CD4-positive, alpha-beta T cell treated with Interferon gamma for 1 hour (primary cell): ENCODE measurements at places on chromosomes 1 and 21.
A peak's percentile ranks its signal among the peaks of the same experiment; 100 is the strongest.

GRCh38 chr1:100543640-100544039, 5.7 kb downstream of the GPR88 start:
- DNase-seq: no peak

DNA sequence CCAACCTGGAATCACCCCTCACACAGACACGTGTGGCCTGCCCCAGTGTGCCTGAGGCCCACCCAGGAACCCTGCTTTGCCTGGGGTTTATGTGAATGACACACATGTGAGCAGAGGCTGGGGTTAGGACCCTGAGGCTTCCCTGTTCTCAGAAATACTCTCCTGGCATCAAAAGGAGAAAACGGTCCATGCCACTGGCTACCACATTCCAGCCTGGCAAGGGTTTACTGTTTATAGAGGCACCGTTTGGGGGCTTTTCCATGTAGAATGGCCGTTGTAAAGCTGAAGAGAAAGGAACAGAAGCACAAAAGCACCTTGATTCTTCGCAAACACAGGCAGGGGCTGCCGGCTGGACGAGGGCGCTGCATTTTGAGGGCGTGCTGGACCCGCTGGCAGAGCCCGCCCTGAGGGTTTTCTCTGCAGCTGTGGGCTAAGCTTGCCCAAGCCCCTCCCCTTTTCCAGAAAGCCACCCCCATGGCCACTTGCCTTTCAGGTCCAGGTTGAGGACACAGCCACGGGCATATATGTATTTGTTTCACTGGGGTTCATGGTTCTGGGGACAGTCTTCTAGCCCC, 13.0 kb downstream of the TFF3 start:
- DNase-seq: no peak

GRCh38 chr21:37461479-37461878, 94.9 kb downstream of the DYRK1A start:
- no peak for DNase-seq

DNA sequence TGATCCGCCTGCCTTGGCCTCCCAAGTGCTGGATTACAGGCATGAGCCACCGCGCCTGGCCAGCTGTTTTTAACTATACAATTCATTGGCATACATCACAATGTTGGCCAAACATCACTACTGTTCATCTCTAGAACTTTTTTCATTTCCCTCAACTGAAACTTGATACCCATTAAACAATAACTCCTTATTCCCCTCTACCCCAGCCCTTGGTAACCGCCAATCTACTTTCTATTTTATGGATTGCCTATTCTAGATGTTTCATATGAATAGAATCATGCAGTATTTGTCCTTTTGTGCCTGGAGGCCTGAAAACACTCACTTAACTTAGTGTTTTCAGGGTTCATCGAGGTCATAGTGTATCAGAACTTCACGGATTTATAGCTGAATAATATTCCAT, 16.2 kb downstream of the BTF3L4 start:
- no peak for DNase-seq

- DNase-seq: no peak
Observed at GRCh38 chr1:21938732-21939538, 1.8 kb upstream of the HSPG2 start.

DNA sequence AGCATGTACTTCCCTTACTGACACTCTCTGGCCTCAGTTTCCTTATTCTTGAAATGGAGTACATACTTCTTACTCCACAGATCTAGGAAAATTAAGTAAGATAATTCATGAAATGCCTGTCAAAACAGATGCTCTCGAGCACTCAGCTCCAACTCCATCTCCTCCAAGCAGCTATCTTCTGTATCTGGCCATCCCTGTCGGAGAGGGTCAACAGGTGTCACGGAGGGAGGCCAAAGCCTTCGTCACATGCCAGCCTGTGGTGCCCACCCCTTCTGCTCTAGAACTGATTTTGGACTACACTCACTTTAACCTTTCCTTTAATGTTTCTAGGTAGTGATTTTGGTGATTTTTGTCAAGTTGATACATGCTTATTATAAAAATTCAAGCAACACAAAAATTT, 18.8 kb upstream of the PKP1 start:
- DNase-seq: no peak

DNA sequence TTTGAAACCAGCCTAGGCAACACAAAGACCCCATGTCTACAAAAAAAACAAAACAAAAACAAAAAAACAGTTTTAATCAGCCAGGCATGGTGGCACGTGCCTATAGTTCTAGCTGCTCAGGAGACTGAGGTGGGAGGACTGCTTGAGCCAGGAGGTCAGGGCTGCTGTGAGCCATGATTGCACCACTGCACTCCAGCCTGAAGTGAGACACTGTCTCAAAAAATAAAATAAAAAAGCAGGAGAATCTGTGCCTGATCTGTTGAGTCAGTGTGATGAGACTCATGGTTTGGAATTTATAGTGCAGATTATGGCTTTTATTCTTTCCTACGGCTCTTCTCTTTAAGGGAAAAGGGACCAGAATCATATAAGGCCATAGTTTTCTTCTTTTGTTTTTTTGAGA, 16.5 kb downstream of the TRIT1 start:
- no peak for DNase-seq

DNA sequence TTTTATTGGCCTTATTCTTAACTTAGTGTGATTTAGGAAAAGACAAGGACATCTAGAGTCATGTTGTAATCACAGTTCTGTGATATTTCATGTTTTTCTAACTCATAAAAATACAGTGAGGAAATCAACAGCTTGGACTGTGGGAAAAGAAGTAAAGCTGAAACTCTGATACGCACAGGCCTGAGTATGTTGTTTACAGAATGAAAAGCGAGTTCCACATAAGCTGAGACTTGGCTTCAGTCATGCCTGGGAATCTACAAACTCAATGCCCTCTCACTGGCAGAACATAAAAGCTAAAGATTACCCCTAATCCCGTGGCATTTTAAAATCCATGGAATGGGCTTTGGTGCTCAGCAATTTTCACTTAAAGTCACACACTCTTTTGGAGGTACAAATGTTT, 23.6 kb upstream of the ATP5PO start:
- no peak for DNase-seq

DNA sequence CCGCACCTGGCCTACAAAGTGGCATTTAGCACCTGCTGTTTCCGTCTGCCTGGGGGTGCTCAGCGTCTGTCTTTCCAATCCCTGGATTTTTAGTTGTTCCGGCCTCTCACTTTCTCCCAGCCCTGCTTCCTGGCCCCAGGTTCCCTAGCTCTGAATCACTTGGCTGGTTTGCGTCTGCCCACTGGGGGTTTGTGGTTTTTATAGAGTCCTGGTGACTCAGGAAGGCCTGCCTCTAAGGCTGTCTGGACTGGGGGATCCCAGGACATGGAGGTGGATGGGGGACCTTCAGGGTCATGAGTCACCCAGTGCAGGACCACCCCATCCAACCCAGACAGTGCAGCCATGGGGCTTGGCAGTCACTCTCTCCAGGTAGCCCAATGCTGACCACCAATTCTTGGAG, 53.5 kb downstream of the MRPL37 start:
- no peak for DNase-seq

- DNase-seq: no peak
Observed at GRCh38 chr21:42799516-42799915, 79.8 kb downstream of the WDR4 start.

GRCh38 chr21:39136711-39137110, 46.5 kb downstream of the PSMG1 start:
- no peak for DNase-seq

DNA sequence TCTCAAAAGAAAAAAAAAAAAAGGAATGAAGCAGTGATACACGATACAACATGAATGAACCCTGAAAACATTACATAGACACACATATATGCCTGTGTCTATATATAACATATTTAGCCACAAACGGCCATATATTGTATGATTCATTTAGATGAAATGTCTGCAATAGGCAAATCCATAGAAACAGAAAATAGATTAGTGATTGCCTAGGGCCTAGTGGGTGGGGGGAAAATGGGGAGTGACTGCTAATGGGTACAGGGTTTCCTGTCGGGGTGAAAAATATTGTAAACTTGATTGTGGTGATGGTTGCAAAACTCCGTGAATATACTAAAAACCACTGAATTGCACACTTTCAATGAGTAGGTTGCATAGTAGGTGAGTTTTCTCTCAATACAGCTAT, 6.0 kb upstream of the H6PD start:
- DNase-seq: no peak

DNA sequence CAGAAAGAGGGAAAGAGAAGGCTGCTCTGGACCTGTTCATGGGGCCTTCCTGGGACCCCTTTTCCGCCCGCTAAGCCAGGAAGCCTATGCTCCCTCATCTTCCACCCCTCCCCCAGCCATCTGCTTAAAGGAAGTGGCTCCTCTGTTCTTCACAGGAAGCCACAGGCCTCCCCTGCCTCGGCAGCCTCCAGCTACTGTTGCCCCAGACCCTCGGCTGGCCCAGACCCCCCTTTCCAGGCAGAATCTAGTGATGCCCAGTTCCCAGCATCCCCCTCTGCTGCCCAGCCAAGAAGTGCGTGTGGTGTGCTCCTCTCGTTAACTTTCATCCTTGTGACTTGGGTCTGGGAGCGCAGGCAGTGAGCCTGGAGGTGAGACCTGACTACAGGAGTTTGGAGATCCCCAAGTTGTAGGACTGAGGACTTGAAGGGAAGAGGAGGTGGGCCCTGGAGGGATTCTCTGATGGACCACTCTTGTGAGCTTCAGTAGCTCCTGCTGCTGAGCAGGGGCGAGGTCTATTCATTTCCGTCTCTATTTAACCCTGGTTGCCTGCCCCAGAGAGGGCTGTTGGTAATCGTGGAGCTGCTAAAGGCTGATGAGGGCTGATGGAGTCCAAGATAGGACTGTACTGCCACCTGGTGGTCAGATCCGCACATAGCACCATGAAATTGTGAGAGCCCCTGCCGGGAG, 9.1 kb downstream of the IFI6 start:
- DNase-seq: peak; percentile 84

- no peak for DNase-seq
Observed at GRCh38 chr1:33319186-33319948, 1.5 kb downstream of the A3GALT2 start.

DNA sequence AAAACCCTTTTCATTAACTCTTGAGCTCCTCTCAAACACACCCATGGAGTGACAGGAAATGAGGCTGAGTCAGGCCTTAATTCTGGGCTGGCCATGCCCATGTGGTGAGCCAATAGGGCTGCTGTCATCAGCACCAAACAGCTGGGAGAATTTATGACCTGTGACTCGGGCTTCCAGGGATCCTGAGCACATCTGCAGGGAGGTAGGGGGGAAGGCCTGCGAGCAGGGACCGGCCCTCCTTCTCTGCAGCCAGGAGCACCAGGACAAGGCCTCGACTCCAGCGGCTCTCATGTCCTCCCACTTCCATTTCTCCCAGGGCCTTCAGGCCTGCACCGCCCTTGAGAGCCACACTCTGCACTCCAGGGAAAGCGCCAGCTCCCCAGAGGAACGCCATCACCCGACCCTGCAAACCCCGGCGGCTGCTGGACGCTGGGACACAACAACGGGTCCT, 14.6 kb downstream of the RIPK4 start:
- DNase-seq: no peak

- no peak for DNase-seq
Observed at GRCh38 chr1:50633465-50633864, 210.2 kb upstream of the DMRTA2 start.

- DNase-seq: no peak
Observed at GRCh38 chr1:71252900-71253299, 172.1 kb upstream of the ZRANB2 start.

GRCh38 chr1:242017580-242018233, 18.8 kb upstream of the MAP1LC3C start:
- peak; percentile 30 for DNase-seq

GRCh38 chr1:228897901-228898300, 162.6 kb downstream of the RHOU start:
- DNase-seq: no peak

DNA sequence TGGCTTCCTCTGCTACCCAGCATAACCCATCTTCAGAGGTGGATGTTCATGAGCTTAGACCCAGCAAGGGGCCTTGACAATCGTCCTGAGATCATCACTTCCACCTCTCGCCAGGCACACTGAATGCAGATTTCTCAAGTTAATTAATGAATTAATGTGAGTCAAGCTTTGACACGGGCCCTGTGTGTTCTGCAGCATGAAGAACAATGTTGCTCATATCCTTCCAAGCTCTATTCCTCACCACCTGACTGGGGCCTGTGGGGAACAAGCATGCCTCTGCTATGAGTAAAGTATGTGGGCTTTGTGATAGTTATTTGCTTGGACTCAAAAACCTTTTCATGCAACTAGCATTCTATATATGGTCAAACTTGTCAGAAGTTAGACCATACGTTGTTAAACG, 122.0 kb downstream of the SEC16B start:
- DNase-seq: no peak

- no peak for DNase-seq
Observed at GRCh38 chr1:176837708-176838107, 326.8 kb downstream of the ASTN1 start.

DNA sequence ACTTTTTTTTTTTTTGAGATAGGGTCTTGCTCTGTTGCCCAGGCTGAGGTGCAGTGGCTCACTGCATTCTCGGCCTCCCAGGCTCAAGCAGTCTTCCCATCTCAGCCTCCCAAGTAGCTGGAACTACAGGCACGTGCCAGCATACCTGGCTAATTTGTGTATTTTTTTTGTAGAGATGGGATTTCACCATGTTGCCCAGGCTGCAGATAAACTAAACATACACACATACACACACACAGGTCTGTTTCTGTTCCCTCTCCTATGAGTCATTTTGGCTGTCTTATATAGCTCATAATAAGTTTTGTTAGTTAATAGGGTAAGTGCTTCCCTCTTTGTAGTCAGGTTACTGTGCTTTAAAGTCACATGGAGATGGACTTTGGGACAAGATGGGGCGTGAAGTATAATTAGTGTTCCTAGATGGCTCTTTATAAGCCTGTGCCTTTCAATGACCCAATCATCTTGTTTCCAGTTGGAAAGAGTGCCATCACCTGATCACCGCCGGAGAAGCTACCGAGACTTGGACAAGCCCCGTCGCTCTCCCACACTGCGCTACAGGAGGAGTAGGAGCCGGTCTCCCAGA, 9.1 kb downstream of the PRPF38A start:
- DNase-seq: no peak

DNA sequence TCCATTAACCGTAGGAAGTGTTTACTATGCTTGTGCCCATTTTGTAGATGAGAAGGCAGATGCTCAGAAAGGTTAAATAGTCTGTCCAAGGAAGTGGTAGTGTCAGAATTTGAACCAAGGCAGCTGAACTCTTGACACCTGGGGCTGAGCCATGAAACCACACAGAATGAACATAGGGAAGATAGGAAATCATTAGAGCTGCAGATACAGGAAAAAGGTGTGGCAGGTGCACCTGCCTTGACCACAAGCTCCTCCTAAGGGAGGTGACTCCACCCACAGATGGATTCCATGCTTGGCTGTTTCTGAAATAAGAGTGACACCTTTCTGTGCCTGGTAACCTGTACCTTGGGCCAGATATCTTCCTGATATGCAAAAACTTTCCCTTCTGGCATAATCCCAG, 69.9 kb upstream of the IGSF21 start:
- no peak for DNase-seq

- DNase-seq: no peak
Observed at GRCh38 chr1:246597340-246597739, 31.1 kb downstream of the CNST start.

GRCh38 chr1:68211761-68212380, 20.5 kb downstream of the WLS start:
- DNase-seq: no peak

GRCh38 chr1:153238527-153238926, 21.0 kb upstream of the LORICRIN start:
- no peak for DNase-seq
